ENCODE measurements at places on chromosomes 7 and 10.
A peak's percentile ranks its signal among the peaks of the same experiment; 100 is the strongest.

DNA sequence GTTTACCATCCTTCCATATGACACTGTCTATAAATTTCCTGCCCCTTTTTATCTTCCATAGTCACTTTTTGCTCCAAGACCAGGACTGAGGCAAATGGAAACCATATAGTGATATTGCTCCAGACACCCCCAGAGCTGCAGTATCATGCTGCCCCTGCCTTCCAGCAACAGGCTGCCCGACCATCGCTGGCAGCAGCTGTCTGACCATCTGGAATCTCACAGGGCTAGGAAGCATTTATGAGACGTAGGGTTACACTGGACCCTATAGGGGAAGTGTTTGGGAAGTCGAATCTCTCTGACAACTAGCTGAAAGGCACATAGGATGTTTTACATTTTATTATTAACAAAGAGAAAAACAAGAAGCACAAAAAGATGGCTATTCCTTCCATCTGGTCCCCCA is 19.4 kb downstream of the ENO4 start:
- no peak for DNase-seq

- DNase-seq, result no peak
These were observed 23.5 kb downstream of the NPFFR1 start for GRCh38 chr10:70260259-70260658.

DNA sequence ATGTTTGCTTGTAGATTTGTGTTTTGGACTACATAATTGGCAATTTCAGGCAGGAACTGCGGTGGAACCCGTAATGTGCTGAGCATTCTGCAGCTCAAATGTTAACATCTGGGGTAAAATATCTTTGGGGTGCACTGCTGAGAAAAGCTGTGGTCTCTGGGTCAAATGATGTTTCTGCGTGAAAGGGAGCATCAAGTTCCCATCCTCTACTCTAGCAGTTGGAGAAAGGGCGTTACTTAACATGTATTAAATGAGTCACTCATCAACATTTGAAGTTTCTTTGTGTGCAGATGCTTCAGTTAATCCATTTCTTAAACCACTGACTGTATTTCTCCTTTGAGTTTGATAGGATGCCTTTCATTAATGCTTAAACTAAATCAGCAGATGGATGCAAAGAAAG is 273.1 kb upstream of the PITRM1 start:
- DNase-seq, result no peak

GRCh38 chr7:14286036-14286435 is 296.6 kb upstream of the ETV1 start:
- DNase-seq, result no peak

DNA sequence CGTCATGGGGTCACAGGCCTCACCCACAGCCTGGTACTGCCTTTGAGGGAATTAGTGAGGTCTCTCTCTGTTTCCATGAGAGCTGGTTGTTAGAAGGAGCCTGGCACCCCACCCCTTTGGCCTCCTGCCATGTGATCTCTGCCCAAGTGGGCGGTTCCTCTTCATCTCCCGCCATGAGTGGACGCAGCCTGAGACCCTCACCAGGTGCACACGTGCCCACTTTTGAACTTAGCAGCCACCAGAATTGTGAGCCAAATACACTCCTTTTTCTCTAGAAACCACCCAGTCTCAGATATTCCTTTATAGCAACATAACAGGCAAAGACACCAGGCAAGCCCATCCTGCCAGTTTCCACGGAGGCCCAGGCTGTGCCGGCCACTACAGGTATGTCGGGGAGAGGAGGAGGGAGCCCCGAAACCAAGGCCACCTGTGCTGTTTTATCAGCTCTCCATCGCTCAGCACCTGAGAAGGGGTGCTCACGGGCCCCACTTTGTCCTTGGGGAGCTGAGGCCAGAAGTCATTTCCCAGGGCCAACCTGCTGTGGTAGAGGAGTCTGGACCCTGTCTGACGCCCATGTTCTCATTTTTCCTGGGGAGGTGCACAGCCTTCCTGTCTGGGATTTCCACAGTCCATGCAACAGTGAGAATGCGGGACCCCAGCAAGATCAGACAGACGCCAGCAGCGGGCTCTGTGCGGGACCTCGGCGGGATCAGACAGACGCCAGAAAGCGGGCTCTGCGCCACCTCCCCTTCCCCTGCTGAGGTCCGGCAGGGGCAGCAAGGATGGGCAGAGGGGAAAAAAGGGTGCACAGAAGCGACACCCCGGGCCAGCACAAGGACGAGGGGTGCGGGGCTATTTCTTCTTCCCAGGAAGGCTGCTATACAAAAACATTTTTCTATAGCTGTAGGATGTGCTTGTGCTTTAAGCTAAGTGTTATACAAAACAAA is 220.5 kb downstream of the ELFN1 start:
- DNase-seq, result no peak

- no peak for DNase-seq
These were observed 148.0 kb downstream of the FGFR2 start for GRCh38 chr10:121450247-121450646.

GRCh38 chr7:74455928-74456327 is 2.2 kb downstream of the GTF2IRD1 start:
- DNase-seq, result no peak

DNA sequence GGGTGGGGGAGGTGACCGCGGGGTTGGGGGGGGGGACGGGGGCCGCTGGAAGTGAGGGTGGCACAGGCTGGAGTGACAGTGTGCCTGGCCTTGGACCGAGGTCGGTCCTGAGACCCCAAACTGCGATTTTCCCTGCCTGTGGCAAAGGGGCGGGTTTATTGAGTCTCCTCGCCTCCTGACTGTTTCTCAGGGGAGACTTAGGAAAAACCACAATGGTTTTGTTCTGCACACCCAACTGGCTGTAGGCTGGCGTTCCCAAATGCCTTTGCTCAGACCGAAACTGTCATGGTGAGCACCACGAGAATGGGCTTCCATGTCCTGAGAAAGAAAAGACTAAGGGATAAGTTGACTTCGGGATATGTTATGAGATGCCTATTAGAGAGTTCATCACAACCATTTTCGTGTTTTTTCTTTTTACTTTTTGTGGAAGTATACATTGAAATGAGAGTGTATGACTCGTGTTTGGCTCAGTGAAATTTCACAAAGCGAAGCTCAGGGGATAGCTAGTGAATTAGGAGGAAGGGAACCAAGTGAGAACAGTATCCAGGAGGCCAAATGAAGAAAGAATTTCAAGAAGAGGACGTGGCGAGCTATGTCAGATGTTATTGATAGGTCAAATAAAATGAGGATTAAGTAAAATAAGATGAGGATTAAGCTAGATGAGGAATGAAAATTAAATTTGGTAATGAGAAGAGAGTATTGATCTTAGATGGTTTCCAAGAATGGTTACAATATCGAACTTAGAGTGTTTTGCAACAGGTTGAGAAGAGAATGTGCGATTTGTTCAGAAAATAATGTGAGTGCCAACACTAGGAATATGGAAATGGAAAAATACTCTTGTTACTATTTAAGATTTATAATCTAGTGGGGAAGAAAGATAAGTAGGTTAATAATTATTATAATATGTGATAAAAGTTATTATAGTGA is 918 bp downstream of the NET1 start:
- DNase-seq, result no peak

- no peak for DNase-seq
These were observed 1143.8 kb downstream of the XPNPEP1 start for GRCh38 chr10:108779501-108779900.

GRCh38 chr7:34756025-34756437 is 98.0 kb downstream of the NPSR1 start:
- DNase-seq, result no peak

DNA sequence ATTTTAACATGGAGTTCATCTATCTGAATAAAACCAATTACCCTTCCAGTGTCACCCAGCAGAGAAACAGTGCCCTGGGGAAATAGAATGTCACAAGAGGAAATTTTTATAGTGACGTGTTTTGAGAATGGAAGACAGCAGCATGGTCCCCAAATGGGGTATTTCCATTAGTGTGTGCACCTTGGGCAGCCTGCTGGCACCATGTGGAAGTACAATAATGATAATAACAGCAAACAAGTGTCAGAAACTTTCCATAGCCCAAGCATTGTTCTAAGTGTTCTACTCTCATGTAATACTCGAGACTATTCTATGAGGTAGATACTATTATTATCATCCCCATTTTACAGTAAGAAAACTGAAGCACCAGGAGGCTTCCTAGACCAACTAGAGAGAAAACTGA is 2.2 kb upstream of the PDE1C start:
- no peak for DNase-seq

DNA sequence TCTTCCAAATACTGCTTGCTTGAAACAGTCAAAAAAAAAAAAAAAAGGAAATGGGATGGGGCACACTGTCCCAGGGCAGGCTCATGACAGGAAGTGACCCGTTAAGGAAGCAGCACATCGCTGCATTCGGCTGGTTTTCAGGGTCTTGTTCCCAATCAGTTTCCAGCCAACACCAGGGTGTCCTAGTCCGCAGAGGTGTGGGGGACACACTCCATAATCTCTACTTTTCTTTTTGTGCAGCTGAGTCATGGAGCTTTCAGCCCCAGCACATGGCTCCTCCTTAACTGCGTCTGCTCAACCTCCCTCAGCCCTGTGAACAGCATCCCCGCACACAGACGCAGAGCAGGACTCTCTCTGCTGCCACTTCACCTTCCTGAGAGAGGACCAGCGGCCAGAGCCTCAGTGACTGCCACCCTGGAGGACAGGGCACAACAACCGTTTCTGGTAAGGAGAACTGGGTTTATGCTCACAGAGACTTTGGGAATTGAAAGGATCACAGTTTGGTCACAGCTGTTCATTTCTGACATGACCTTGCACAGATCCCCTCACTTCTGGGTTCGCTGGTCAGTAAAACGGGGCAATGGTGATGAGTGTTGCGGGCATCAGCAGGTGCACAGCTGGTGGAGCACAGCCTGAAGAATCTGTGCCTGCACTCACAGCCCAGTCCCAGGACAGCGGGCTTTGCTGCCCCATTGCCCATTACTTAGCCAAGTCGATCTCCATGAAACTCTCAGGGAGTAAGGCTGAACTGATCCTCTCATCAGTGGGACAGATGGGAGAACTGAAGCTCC is at the start of gene GIMAP5:
Gene GIMAP5 (plus strand): TSS at position 154 of the 791 bp plus-strand sequence. CDS start 3,467 bp downstream, outside the sequence.
- DNase-seq, result no peak

- no peak for DNase-seq
These were observed 17.2 kb downstream of the TSPAN33 start for GRCh38 chr7:129161524-129162225.

DNA sequence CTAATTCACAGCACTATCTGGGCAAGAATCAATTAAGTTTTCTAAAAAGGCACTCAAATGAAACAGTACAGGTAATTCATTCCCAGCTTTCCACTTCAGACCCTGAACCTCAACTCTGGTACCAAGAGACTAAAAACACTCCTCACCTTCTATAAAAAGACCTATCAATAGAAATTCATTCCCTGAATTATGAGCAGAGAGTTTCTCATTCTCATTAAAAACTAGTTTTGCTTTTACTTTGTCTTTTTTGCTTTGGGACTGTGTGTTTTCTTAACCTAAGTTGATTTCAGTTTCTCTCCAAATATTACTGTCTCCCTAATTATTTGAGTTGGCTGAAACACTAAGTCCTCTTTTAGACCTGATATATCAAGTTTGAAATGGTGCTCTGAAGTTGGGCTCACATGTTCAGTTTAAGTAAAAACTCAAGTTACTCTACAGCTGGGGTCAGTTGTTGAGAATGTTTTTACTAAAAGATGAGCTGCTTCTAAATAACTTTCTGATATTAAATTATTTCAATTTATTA is 189.5 kb downstream of the JAZF1 start:
- no peak for DNase-seq

- DNase-seq, result no peak
These were observed at the start of gene SMARCD3 for GRCh38 chr7:151248346-151249033. TSS of gene SMARCD3 (minus strand) at chr7:151248694. CDS start at chr7:151248562, 132 bp downstream.

DNA sequence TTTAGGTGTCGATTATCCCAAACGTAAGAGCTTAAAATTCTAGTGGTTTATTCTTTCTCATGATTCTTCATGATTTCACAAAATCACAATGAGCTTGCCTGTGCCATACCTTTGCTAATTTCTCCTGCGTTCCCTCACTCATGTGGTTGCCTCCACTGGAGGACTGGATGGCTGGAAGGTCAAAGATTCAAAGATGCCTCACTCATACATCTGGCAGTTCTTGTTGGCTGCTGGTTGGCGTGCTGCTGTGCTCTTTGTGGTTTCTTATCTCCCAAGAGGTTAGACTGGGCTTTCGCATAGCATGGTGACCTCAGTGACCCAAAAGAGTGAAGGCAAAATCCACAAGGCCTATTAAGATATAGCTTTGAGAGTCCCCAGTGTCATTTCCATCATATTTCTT is 877.6 kb upstream of the AUTS2 start:
- no peak for DNase-seq

- DNase-seq, result no peak
These were observed 245.9 kb downstream of the MTERF1 start for GRCh38 chr7:91634485-91635177.

GRCh38 chr10:124346831-124347230 is 71.9 kb downstream of the OAT start:
- no peak for DNase-seq

DNA sequence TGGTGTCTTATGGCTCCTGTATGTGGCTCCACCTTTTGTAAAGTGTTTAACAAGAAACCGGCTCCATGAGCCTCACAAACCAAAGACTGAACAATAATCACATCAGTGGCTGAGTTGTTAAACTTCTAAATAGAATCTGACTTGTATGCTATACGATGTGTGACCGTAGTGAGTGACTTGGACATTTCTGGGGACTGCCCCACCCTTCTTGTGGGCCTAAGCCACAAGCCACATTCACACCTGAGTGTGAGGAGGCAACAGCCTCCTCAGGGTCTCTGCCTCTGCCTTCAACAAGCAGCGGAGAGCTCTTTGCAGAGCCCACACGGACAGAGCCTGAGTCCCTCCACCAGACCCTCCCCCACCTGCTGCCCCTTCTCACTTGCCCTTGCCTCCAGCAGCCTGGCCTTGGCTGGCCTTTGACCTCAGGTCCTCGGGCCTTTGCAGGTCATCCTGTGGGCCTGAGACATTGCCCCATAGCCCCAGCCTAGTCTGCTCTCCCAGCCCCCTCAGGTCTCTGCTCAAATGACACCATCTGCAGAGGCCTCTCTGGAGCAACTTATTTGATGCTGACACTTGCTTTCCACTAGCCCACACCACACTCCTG is 156.8 kb upstream of the TNS3 start:
- DNase-seq, result no peak

- DNase-seq, result no peak
These were observed 1.2 kb downstream of the SUFU start for GRCh38 chr10:102504976-102505300.

- DNase-seq, result peak; percentile 14
These were observed 24.9 kb downstream of the BEND7 start for GRCh38 chr10:13503745-13504463.

DNA sequence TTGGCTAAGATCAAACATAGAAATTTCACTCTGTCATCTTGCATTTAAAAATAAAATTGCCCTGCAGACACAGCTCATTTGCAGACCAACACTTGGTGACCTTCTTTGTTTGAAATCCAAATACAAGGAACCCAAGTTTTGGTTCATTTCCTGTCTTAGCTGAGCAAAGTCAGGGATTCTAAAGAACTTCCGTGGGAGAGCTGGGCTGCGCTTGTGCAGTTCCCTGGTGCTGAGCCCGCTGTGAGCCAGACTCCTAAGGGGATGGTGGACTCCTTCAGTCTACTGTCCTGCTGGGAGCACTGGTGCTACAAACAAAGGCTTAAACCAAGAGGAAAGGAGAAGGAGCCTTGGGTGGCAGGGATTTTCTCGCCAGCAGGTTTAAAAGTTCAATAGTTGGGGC is 60.0 kb downstream of the MYOF start:
- no peak for DNase-seq

Data from AG09309 (cell line).